Mesenteric fat pad (tissue), 1 donor: ENCODE measurements at places on chromosomes 12 and 14. TPM values are rescaled to one million over a fixed set of nuclear protein-coding genes. Genes with fewer than 3 reads are reported as not detected.

Gene SIX6
- not detected for total RNA-seq

- DNase-seq: no peak
These were observed 478 bp downstream of the RITA1 start for GRCh38 chr12:113186033-113186365.

- no peak for DNase-seq
These were observed 839.2 kb upstream of the FBXO33 start for GRCh38 chr14:40271480-40271879.

DNA sequence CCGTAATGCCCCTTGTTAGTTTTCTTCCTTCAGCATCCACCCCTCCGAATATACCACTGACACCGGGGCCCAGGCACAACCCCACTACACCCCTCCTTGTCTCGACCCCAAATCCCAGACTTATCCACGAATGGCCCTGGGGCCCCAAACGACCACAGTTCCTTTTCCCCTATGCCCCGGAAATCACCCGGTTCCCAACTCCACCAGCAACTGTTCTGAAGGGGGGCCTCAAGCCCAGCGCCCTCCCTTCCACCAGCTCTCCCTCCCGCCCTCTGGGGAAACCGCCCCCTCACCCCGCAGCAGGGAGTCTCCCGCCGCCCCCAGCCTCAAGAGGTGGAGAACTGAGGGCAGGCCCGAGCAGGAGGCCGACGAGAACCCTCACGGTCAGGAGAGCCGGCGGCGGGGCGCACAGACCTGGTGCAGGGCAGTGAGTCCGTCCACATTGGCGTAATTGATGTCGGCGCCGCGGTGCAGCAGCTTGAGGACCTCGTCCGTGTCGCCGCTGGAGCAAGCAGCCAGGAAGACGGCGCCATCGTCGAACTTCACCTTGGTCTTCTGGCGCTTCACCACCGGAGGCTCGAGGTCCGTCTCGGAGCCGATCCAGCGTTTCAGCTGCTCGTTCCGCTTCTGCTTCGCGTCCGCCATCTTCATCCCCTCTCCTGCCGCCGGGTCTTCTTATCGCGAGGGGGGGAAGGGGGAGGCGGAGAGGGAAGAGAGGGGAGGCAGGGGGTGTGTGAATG is 446 bp downstream of the PPP1R12A start:
- DNase-seq: no peak

DNA sequence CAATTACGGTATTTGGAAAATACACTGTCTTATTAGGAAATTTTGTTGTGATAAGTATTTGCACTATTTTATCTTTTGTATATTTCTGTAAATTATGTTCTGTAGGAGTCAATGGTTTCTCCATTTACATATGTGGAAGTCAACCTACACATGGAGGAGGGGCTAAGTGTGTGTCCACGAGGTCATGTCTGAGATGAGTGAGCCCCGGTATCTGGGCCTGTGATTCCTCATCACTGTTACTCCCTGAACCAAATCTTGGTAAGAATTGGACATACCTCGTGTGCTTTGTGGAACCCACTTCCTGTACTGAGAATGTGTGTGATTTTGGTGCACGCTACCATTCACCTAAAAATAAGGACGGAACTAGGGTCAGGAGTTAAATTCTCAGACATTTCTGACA is 1105.5 kb downstream of the TMEM121 start:
- DNase-seq: no peak

Gene FAM177A1
- 58.4 TPM for total RNA-seq
